PC-3 (cell line): ENCODE measurements at places on chromosomes 2 and 18. TPM values are rescaled to one million over a fixed set of nuclear protein-coding genes. Genes with fewer than 3 reads are reported as not detected.

The RAX gene
- not detected in 2 replicates for total RNA-seq

The DSC3 gene
- total RNA-seq = 11.1 and 14.6 TPM in 2 replicates

The DYNC1I2 gene
- 56.4 and 58.5 TPM in 2 replicates for total RNA-seq

The ALK gene
- total RNA-seq = 0.81 and 0.87 TPM in 2 replicates

The SAG gene
- 0.17 TPM in 1 of 2 replicates, not detected in the other for total RNA-seq

The CCDC74B gene
- total RNA-seq = 8.6 and 9.8 TPM in 2 replicates

The ANKRD30BL gene
- not detected in 2 replicates for total RNA-seq
